Ecto neural progenitor cell (in vitro differentiated cells): ENCODE measurements at places on chromosomes 12 and 14.
A peak's percentile ranks its signal among the peaks of the same experiment; 100 is the strongest.

DNA sequence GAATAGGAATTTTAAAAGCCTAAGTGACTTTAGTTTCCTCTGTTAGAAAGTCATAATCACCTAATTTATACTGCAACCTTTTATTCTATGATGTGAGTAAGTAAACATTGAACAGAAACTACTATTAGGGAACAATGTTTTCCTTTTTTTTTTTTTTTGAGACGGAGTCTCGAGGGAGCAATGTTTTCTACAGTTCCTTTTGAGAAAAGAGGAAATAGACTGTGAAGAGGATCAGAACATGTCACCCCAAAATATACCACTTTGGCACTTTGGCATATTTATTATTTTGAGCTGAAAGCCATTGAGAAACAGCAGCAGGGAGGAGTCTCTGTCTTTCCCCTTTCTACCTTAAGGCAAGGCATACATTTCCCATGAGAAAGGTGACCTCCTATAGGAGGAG lies 162.7 kb upstream of the CNOT2 start:
- DNase-seq, result no peak

DNA sequence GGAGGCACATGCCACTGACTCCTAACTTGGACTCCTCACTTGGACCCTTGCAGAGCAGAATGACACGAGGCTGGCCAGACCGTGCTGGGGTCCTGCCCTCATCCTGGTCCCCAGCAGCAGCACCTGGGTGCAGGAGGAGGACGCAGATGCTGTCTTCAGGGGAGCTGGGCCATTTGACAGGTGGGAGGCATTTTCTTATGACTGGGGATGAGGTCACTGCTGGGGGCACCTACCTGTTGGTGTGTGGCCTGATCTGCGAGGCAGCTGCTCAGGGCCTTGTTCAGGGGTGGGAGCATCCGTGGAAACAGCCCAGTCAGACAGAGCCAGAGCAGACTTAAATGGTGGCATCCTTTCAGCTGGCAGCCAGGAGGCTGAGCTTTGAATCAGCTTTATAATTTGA lies 57.3 kb downstream of the CACNA1C start:
- DNase-seq, result no peak

DNA sequence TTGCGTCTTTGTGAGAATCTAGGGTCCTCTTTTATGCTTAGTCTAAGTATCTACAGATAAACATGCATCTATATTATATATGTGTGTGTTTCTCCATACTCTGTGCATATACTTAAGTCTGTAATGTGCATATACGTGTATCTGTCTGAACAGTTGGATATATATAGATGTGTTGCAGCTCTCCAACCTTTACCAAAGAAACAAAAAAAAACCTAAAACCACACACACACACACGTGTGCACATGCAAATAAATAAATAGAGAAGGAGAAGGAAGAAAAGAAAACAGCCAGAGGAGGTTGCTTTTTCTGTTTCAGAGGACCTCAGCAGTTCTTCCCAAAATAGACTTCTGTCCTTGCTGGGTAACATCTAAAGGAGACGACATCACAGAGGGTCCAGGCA lies 244.9 kb downstream of the CACNA1C start:
- no peak for DNase-seq

DNA sequence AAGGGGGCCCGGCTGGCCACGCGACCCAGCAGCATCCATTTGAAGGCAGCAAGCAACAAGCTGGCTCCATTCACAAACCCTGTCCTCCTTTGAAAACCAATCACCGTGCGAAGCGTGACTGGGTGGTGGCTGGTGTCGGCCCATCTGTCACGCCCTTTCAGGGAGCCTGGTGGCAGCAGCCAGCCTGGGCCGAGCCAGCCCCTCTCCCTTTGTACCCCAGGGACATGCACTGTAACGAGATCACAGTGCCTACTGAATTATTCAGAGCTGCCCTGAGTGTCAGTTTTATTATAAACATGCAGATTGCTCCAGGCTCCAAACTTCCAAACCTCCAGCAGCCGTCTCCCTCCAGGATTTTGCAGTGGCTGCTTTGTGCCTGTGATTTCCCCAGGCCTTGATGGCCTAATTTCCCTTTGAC lies 22.3 kb upstream of the CTDSP2 start:
- peak; percentile 85 for DNase-seq

- no peak for DNase-seq
These were observed 16.9 kb upstream of the MGST1 start for GRCh38 chr12:16330560-16330959.

GRCh38 chr14:64170181-64170580 lies 124.0 kb downstream of the ESR2 start:
- no peak for DNase-seq

DNA sequence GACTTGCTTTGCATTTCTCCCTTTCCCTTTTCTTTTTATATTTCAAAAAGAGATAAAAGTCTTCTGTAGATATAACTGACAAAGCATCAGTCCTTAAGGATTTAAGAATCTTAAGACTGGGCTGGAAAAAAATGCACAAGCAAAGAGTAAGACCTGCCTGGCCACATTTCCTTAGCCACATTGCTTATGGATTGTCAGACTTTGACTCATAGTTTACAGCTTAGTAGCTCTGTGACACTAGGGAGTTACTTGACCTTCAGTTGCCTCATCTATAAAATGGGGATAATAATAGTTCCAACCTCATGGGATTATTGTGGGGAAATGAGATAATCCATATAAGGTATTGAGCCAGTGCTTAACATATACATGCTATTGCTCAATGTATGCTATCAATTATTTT lies 66.4 kb upstream of the STK38L start:
- DNase-seq, result no peak

DNA sequence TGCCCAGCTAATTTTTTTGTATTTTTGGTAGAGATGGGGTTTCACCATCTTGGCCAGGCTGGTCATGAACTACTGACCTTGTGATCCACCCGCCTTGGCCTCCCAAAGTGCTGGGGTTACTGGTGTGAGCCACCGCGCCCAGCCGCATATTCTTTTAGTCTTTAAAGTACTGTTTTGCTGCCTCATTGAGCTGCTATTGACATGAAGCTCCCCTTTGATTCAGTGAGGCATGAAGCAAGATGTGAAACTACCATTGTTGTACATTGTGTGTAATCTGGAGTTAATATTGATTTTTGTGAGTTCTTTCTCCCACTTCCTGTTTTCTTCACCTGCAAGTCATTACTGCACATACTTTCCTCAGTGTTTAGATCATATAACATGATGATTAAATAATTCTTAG lies 80.8 kb downstream of the MNAT1 start:
- no peak for DNase-seq

- DNase-seq, result no peak
These were observed 66.5 kb downstream of the DAD1 start for GRCh38 chr14:22522466-22522957.

GRCh38 chr12:12790956-12791355 lies 5.5 kb downstream of the APOLD1 start:
- DNase-seq, result no peak

GRCh38 chr12:32476446-32476845 lies 77.1 kb downstream of the FGD4 start:
- no peak for DNase-seq

DNA sequence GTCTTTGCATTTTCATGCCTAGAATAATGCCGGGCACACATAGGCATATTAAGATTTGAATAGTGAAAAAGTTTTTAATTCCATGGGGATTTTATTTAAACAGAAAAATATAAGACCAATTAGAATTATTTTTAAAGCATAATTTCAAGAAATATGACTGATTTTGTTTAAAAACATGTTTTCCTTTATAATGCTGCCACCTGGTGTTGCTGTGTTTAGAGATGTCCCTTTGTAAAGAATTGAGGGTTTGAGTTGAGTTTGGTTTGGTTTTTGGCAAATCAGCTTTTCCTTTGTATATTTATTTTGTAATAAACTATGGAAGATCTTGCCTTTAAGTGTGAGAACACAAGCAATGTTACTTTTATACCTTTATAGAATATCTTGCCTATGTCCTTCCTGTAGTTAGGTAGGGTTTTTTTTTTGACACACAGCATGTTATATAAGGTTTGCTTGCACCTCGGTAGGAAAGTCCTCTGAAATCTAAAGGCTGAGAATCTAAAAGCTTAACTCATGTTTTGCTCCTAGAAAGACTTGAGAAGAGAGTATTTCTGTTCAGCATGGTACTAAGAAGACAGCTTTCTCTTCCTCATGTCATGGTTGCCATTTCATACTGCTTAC lies 31.4 kb upstream of the SNAPC1 start:
- DNase-seq, result no peak

- DNase-seq, result no peak
These were observed 899 bp downstream of the TPCN1 start for GRCh38 chr12:113221997-113222729.

DNA sequence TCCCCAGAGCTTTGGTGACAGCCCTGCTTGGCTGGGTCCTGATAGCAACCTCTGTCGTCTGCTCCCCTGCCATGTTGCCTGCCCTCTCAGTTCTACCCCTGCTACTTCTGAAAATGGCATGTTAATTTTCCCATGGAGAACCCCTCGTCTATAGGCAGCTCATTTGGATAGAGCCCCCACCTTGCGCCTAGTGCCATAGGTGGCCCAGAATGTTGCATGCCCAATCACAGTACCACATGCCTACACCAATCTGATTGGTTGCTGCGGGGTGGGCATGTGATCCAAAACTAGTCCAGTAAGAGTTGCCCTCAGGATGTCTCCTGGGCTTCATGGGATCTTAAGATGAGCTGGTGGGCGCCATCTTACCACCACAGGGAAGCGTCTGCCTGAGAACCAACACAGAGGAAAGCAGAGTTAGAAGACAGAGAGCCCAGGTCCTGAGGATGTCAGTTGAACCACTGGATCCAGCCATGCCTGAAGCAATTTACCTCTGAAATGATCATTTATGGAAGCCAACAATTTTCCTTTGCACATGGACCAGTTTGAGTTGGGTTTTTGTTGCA lies 85.7 kb downstream of the PAPOLA start:
- peak; percentile 15 for DNase-seq

DNA sequence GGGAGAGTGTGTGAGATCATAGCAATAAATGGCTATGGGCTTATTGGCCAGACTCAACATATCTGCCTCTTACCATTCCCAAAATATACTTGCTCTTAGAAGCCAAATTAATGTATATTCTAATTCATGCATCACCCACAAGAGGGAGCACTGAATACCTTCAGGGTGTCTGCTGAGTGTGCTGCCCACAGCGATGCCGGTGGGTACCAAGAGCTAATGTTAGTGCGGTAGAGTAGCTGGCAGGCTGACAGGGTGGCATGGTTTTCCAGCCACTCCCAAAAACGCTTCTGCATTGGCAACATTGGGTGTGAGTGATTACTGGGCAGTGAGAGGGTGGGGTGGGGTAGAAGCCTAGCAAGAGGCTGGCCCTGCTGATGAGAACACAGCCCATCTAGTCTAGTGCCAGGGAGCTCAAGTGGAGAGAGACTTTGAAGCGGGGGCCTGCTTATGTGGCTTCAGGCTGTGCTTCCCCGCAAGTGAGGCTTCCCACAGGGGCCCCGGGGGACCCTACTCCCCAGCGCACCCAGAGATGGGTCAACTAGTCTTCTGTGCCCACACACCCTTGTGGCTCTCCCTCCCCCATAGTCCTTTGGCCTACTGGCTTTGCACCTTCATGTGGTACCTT lies 9.2 kb upstream of the PLEKHD1 start:
- no peak for DNase-seq

- DNase-seq, result no peak
These were observed 29.5 kb downstream of the AREL1 start for GRCh38 chr14:74683406-74683805.

- DNase-seq, result no peak
These were observed 2.3 kb downstream of the GALC start for GRCh38 chr14:87990682-87991081.

DNA sequence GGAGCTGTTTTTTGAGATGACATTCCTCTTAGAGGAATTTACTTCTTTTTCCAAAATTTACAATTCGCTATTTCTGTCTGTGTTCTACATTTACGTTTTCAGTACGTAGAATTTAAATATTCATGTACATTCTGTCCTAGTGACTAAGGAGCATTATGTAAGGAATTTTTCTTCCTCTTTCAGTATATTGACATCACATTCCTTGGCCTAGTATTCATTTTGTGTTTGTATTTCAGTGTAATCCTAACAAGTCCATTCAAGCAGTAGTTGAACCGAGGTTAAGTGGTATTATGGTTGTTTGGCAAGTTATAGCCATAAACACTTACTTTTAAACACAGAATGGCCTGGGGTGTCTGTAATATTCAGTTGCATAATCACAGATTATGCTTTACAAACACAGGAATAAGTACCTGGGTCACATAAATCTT lies 465.2 kb downstream of the PCNX1 start:
- DNase-seq, result no peak

GRCh38 chr14:96180043-96180874 lies 24.4 kb upstream of the BDKRB2 start:
- DNase-seq, result no peak

DNA sequence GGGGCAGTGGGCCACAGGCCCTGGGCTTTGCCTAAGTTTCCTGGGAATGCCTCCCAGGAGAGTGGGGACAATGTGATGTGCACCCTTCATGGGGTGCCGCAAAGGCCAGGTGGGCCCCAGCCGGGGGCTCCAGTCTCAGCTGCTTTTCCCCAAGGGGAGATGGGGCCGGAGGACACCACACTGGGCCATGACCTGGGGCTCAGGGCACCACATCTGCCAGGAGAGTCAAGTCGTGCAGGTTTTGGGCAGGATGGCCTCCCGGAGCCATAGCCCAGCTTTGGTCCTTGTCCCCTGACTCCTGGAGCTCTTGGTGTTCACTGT lies 12.2 kb downstream of the HIP1R start:
- no peak for DNase-seq

GRCh38 chr14:37196604-37197420 lies 925 bp upstream of the MIPOL1 start:
- no peak for DNase-seq

GRCh38 chr12:46557539-46558373 lies 185.2 kb upstream of the SLC38A2 start:
- no peak for DNase-seq

GRCh38 chr12:96886998-96887677 lies 19.9 kb upstream of the NEDD1 start:
- no peak for DNase-seq

- no peak for DNase-seq
These were observed 28.3 kb upstream of the STRAP start for GRCh38 chr12:15853877-15854276.

DNA sequence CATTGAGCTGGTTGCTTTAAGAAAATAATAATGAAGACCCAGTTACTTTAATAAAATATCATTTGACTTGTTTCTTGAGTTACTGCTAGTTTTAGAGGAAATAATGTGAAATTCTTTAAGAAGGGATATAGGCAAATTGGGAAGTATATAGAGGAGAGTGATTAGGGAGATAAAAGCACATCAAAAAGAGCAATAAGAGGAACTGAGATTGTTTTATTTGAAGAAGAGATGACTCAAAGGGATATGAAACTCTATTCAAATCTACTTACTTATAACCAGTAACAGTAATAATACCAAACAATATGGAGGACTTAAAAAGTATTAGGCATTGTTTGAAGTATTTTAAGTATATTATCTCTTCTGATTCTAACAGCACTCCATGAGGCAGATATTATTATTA lies 37.1 kb downstream of the LRRK2 start:
- no peak for DNase-seq
